GM04504 (cell line): ENCODE measurements at places on chromosomes 1 and 21.

DNA sequence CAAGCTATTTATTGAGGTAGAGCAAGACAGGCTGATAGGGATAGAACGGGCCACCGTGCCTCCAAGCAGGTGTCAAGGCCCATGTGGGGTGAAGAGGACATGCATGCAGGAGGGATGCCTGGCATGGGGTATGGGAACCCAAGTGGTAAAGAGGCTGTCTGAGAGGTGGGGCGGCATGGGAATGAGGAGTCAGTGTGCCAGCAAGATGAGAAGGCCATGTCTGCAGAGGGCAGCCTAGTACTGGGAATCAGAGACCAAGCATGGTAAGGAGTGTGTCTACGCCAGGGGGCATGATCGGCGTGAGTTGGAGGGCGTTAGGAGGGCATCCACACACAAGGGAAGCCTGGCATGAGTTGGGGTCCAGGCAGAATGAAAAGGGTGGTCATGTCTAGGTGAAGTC is 303.7 kb upstream of the PLD5 start:
- DNase-seq: no peak

- peak; percentile 82 for DNase-seq
These were observed at the start of gene PHLDA3 for GRCh38 chr1:201468844-201469644. Gene PHLDA3 (minus strand): TSS chr1:201469188. CDS start chr1:201468786, 402 bp downstream.

DNA sequence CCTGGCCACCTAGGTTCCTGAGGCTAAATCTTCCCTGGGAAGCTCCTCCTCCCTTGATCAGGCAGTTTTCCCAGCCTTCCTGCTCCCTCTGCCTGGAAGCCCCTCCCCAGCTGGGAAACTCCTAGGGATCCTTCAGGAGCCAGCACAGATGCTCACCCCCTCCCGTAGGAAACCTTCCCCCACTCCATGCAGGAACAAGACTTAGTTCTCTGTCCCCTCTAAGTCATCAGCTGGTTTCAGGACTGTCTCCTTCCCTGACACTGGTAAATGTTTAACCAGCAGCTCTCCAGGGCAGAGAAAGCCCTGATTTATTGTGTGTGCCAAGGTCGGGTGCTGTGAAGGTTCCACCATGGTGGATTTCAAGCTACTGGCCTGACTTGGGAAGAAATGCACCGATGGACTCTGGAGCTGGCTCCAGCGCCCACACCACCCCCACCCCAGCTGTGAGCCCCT is 25.0 kb downstream of the TTC39A start:
- no peak for DNase-seq

DNA sequence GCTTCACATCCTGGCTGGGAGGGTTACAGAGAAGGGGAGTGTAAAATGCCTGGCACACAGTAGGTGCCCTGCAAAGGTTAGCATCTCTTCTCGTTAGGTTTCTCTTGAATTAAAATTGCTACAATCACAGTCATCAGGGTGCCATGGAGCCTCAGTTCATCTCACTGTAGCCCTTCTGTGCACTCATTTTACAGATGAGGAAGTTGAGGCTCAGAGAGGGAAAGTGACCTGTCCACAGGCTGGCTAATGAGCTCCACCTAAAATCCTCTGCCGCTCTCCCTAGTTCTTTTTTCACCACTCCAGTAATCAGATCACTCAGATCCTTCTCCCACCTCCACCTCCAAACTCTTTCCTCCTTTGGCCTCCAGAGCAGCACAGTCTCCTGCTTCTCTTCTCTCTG is 13.5 kb upstream of the AHDC1 start:
- DNase-seq: no peak

DNA sequence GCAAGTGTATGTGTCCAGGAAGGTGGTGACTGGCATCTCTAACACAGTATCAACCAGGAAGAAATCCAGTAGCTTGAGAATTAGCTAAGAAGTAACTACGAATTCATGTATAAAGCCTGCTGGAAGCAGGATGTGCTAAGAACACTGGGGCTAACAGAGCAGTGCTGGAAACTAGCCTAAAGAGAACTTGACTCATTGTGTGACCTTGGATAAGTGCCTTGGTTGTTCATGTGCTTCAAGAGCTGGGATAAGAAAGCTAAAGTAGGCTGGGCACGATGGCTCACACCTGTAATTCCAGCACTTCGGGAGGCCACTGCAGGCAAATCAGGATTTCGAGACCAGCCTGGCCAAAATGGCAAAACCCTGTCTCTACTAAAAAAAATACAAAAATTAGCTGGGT is 186.9 kb downstream of the RRAGC start:
- DNase-seq: no peak

DNA sequence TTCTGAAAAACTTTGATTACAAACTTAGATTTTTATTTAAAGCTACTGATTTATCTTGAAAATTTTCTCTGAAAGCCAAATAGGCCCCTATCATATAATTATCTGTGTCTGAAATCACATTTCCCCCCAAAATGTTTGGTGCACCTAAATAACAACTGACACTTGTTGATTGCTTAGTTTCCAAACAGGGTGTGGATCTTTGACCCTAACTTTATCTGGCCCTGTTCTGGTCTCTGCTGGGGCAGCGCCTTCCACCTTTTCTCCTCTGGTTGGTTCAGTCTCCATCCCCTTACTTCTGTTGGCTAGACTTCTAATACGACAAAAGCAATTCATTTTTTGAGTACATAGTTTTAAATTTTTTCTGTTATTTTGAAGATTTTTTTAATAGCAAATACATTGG is 10.2 kb upstream of the OTUD7B start:
- DNase-seq: no peak

- no peak for DNase-seq
These were observed 535.5 kb downstream of the PTPRC start for GRCh38 chr1:199174336-199174735.

GRCh38 chr1:202706851-202707250 is 3.4 kb downstream of the SYT2 start:
- no peak for DNase-seq

DNA sequence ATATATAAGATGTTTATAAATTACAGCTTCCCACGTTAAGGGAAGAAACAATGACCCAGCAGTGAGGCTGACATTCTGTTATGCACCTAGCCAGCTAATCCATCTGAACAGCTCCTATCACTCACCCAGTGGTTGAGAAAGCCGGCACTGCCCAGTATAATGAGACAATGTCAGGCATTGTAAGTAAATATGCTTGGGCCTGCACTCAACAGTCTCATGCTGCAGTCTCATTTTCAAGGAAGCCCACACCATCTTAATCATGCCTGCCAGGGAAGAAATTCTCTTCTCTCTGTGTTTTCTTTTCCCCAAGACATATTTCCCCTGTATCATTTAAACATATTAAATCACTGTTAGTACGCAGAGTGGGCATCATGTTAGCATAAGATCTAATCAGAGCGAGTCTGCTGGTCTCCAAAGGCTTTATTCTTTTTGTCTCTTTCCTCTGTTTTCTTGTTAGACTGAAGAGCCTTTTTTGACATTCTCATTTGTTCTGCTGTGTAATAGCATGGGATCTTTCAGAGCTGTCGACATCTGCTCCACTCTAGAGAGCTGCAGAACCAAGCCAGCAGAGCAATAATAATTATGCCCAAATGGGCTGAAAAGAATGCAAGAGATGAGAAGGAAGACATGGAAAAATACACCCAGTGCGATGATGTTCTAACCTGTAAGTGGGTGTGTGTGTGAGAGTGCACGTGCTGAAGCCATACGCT is 67.6 kb upstream of the SLC22A15 start:
- no peak for DNase-seq

- DNase-seq: no peak
These were observed 83.4 kb upstream of the KCNE2 start for GRCh38 chr21:34280389-34280795.

DNA sequence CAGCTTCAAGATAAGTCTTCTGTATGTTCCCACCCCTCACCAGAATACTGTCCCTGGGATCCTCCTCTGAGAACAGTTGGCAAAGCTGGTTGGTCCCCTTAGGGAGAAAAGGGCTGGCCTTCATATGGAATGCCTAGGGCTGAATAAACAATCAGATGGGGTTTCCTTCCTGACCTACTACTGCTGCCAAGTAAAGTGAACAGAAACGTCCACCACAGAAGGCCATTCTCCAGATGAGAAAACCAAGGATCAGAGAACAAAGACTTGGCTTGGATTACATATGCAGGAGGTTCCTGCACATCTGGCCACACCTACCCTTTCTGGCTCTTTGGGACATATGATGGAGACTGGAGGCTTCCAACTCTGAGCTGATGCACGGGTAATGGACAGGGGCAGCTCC is 194.5 kb downstream of the HIVEP3 start:
- no peak for DNase-seq

DNA sequence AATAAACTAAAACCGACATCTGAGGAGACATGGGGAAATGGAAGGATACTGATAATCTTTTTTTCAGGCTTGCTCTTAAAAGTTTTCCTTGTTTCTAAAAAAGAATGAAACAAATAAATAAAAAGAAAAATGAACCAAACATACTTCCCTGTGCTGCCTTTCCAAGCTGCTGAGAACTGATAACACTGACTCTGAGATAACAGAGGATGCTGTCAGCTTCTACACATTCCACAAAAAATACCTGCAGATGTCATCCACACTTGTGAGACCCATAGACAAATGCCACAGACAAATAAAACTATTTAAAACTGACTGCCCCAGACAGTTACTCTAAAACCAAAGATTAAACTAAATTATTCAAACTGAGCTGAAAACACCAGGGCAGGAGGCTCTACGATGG is 12.0 kb upstream of the OR6K3 start:
- no peak for DNase-seq

DNA sequence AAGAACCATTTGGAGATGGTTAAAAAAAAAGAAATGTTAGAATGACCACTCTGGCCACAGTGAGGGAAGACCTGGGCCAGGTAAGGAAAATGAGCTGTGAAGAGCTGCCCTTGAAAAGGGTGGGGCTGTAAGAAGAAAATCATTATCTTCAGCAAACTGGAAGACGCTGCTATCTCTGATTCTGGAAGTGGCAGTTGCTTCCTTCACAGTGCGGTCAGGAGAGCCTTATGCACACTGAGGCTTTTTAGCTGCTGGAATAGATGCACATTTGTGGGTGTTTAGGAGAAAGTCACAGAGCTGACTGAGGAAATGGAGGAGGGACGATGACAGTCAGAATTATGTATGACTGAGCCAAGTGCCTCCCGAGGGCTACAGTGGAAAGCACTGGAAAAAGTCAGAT is 91.6 kb downstream of the TBX19 start:
- DNase-seq: no peak

GRCh38 chr21:46171996-46172862 is 12.0 kb downstream of the SPATC1L start:
- DNase-seq: no peak

DNA sequence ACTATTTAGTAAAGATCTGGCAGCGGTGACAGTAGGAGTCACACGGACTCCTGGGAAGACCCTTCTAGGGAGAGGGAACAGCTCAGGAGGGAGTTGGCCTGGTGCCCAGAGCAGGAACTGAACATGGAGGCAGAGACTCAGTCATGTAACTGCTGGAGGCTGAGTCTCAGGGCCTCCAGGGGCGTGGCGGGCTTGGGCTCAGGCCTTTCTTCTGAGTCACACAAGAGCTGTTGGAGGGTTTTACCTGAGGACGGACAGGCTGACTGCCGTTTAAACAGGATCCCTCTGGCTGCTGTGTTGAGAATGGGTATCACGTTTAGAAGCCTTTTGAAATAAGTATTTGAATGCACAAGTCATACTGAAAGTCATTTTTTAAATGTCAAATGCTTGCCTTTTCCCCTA is 7.2 kb upstream of the ETS2 start:
- no peak for DNase-seq

- DNase-seq: peak; percentile 68
These were observed 3.3 kb upstream of the FCRL6 start for GRCh38 chr1:159798893-159799292.

DNA sequence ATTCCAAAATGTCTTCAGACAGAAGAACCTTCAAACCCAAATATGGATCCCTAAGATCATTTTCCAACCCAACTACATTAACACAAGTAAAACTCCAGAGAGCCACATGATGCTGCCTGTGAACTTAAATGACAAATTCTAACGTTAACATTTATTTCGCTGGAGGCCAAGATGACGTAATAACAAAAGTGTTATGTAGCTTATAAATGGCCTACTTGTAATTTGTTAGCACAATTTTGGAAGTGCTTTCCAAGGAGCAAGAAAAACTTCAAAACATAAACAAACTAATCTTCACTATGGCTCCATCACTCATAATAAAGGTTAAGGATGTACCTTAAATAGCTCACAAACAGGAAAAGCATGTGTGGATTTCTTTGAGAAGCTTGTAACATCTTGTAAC is 126.7 kb downstream of the HLCS start:
- DNase-seq: no peak

DNA sequence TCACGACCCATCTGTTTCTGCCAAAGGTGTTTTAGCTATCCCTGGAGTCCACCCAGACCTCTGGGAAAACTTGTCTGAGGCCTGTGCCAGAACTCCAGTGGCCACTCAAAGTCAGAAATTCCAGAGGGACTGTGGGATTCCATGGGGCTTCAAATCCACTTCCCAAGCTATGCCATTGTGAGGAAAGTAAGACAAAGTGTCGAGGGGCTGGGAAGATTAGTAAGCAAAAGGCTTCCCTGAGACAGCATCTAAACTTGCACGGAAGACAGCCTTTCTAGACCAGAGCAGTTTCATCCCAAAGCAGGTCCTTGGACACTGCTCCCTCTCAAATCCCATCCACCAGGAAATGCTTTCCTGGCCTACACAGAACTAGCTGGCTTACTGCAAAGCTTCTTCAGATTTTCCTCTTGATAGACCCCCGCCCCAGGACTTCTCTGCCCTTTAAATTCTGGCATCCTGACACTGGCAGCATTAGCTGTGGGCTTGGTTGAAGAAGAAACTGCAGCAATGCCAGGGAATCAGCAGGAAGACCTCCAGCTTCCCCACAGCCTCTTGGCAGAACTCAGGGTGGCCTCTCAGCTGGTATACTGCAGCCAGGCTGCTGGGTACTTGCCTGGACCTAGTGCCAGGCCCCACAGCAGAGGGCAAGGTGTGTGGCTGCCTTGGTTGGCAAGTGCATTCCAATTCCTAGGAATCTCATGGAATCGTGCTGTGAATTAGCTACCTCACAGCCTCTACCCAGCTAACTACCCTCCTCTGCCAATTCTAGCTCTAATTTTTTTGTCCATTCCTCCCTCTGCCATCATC is 27.3 kb upstream of the LMX1A start:
- no peak for DNase-seq

- DNase-seq: no peak
These were observed 9.0 kb downstream of the AK4 start for GRCh38 chr1:65156910-65157545.

DNA sequence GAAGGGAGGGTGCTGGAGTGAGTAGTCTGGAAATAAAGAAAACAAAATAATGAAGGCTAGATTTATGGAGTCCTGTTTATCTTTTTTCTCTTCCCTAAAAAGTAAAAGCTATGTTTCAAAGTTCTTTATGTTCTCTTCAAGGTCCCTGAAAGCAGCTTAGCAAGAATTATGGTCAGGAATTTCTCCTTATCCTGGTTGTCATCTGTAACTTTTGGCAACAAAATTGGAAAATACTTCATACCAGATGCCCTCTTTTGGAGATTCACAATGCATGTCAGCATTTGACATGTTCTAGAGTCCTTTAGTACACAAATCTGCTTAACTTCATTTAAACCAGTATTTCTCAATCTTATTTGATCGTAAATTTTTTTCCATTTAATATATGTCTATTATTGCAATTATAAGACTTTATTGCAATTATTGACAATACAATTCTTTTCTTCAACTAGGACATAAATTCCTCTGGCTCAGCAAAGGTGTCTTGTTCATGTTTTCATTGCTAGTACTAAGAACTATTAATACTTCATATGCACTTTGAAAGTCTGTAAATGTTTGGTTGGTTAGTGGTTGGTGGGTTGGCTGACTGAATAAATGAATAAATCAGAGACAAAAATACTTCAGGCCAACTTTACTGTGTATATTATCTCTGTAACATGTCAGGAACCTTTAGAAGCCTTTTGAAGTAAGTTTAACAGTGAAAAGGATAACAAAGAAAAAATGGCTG is 101.5 kb downstream of the ATP1B1 start:
- DNase-seq: peak; percentile 36

- no peak for DNase-seq
These were observed 52.1 kb downstream of the MROH9 start for GRCh38 chr1:170987424-170987823.
